ENCODE measurements at places on chromosomes 13 and 19.

DNA sequence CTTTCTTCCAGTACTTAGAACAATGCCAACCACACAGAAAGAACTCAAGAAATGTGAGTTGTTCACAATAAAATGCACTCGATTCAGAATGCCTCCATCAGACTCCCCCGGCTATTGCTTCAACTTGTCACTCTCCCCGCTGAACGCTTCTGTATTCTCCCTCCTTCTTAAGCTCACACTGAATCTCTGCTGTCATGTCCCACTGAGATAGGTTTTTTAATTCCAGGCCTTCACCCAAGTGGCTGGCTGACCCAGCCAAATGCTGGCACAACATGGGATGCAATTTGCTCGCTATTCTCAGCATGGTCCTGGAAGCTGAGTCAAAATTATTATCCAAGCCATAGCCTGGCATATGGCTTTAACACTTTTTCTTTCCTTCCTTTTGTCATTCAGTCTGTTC is 76.8 kb upstream of the SERP2 start:
- no peak for DNase-seq

GRCh38 chr13:32098272-32098671 is 66.7 kb downstream of the FRY start:
- DNase-seq: no peak

GRCh38 chr13:41954226-41954625 is 6.7 kb downstream of the VWA8 start:
- no peak for DNase-seq

DNA sequence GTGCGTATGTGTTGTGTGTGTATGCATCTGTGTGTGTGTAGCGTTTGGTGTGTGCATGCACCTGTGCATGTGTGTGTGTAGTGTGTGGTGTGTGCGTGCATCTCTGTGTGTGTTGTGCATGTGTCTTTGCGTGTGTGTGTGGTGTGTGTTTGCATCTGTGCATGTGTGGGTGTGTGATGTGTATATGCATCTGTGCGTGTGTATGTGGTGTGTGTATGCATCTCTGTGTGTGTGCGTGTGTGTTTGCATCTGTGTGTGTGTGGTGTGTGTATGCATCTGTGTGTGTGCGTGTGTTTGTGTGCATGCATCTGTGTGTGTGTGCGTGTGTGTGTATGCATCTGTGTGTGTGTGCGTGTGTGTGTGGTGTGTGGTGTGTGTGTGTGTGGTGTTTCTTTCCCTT is 20.6 kb downstream of the CELF5 start:
- no peak for DNase-seq

- no peak for DNase-seq
Measured at GRCh38 chr13:101709952-101710351, 257.5 kb downstream of the ITGBL1 start.

DNA sequence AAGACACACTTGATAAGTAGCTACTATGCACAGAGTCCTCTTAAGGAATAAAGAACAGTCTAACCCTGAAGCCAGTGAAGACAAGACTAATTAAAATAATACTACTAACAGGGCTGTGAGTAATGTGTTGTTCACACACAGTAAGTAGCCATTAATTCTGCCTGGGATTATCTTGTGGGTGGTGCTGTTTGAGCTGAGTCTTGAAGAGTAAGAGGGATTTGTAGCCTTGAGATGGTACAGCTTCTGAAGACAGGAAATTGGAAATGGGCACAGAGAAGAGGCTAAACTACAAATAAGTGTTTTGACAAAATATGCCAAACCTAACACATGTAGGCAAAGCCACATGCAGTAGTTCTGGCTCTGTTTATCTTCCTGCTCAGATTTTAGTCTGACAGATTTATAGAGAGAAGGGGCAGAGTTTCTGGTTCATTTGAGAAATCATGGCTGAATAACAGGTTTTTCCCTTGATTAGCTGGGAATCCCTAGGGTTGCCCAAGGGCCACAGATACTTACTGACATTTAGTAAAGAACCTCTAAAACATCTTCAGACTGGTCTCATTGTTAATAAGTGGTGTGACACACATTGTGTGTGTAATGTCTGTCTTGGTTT is 38.0 kb downstream of the ITGBL1 start:
- no peak for DNase-seq

DNA sequence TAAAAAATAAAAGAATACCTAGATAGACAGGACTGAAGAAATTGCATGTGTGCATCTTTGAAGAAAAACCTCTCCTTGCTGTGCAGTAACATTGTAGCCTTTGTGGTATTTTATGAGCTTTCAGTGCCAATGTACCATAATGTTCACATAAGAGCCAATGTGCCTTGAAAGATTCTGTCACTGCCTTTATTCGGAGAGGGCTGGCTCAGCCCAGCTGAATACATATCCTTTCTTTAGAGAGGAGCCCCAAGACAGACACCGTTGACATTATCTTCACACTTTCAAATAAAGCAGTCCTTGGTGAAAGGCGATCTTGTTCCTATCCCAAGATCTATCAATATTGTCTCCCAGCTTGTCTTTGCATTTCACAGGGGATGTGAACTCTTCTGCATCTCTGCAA is 18.5 kb upstream of the CNMD start:
- DNase-seq: no peak

DNA sequence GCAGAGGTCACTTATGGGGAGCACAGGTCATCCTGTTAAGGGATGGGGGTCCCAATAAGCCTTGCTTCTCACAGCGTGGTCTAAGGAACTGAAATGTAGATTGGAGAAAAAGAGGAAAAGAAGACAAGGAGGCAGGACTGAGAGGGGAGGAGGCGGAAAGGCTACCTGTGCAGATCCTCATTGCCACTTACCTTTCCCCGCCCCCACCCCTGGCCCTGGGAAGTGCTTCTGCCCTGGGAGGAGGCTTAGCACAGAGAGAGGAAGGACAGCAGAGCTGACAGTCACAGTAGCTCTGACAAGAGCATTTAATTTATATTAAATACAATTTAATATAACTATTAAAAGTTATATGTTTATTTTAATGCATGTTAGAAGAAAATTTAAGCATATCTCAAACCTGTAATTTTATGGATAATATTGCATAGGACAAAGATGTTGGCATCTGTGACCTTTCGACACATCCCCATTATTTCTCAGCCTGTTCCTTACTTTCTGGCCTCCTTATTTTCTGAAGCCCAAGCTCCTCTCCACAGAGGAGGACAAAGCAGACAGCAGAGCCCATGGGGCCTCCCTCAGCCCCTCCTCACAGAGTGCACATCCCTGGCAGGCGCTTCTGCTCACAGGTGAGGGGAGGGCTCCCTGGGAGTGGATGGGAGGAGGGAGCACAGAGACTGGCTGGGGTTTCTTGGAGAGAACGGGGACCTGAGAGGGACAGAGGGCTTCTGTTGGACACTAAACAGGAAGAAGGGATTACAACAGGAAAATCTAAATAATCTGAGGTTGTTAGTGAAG is 23.4 kb downstream of the CEACAM21 start:
- no peak for DNase-seq

GRCh38 chr13:80201694-80202468 is 139.0 kb downstream of the SPRY2 start:
- no peak for DNase-seq

DNA sequence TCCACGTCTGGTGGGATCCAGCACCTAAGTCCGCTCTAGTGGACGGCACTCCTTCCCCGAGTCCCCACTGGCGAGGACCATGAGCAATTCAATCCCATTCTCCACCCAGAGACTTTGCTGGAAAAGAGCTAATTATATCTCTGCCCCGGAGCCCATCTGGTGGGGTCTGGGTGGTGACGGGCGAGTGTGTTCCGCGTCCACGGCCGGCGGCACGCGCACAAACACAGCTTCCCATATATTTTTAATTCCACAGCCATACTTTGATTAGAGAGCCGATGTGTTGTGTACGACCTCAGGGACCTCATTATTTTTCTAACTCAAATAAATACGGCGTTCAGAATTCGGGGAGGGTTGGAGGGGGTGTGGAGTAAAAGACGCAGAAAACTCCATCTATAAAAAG is 64.1 kb upstream of the ADGRE5 start:
- no peak for DNase-seq

- no peak for DNase-seq
Measured at GRCh38 chr13:36453516-36453915, 21.2 kb downstream of the CCNA1 start.

- no peak for DNase-seq
Measured at GRCh38 chr19:57106722-57107235, 13.0 kb upstream of the USP29 start.

- DNase-seq: no peak
Measured at GRCh38 chr13:44842158-44842557, 147.1 kb downstream of the NUFIP1 start.

DNA sequence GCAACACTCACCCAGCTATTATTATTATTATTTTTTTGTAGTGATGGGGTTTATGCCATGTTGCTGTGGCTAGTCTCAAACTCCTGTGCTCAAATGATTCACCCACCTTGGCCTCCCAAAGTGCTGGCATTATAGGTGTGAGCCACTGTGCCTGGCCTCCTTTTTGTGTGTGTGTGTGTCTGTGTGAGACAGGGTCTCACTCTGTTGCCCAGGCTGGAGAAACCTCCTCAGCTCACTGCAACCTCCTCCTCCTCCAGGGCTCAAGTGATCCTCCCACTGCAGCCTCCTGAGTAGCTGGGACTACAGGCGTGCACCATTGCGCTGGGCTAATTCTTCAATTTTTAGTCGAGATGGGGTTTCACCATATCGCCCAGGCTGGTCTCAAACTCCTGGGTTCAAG is 3.6 kb upstream of the MYDGF start:
- DNase-seq: no peak

- DNase-seq: no peak
Measured at GRCh38 chr19:53813996-53814395, 10.1 kb downstream of the NLRP12 start.

DNA sequence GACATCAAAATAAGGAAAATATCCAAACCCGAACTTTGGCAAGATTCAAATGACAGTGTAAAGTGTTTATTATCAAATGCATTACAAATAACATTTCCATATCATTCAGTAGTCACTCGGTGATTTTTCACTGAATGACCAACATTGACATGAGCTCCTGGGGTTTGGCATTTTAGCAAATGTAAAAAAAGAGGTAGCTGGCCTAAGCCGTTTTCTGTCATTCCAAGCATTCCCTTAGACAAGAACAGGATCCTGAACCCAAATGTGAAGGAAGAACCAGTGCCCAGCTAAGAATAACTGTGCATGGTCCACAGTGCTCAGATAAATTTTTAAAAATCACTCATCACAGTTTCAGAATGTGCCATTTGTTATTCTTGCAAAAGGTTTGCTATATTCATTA is 327.9 kb downstream of the GPC6 start:
- no peak for DNase-seq

- no peak for DNase-seq
Measured at GRCh38 chr13:61258185-61258584, 157.5 kb downstream of the PCDH20 start.

DNA sequence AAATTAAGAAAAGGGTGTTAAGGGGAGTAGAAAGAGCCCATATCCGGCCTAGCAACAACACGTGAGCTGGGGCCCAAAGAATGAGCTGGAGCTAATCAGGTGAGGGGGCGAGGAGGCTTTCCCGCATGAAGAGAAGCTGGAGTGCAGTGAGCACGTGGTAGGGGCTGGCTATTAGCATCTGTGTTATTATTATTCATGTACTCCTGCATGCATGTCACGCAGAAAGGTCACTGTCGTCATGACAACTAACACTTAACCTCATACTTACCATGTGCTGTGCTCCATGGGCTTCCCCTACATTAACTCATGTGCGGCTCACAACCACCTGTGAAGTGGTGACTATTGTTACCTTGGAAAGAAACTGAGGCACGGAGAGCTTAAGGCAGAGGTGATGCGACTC is 227.6 kb upstream of the UBL3 start:
- DNase-seq: no peak

DNA sequence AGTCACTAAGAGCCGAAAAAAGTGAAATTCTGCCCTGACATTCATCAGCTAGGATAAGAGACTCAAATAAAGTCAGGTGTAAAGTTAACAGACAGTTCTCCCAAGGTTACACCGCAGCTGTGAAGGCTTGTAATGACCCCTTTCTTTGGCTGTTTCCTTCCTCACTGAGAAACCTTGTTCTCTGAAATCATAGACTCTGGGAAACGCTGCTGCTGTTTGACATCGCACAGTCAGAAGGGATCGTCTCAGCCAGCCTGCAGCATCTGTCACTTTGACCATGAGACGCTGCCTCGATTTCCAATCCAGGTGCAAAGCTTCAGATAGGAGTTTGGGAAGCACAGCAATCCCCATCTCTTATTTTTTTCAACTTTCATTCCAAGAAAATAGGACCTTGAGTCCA is 678 bp downstream of the BCAT2 start:
- no peak for DNase-seq

GRCh38 chr13:109565877-109566276 is 220.5 kb downstream of the IRS2 start:
- no peak for DNase-seq

DNA sequence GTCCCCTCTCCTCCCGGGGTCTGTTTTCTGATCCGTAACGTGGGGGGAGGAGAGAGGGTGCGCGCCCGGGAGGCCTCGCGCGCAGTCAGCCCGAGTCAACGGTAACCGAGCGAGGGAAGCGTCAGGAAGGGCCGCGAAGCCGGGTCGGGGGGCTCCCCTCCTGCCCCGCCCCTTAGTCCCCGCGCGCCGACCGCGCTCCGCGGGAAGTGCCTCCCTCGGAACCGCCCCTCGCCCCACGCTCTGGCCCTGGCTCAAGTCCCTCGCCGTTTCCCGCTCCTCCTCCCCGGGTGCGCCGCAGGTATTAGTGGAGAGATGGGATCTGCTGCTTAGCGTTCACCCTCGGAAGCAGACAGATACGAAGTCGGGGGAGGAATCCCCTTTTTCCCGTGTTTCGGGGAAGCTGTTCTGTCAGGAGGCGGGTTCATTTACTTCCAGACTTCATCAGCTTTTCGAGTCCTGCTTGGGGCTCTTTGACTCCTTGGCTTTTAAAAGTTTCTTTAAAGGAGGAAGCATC is 770 bp downstream of the HNRNPM start:
- DNase-seq: peak; percentile 84

- no peak for DNase-seq
Measured at GRCh38 chr13:53250272-53250875, 221.8 kb downstream of the OLFM4 start.

GRCh38 chr19:18506101-18506930 is 15.6 kb downstream of the ELL start:
- DNase-seq: no peak

DNA sequence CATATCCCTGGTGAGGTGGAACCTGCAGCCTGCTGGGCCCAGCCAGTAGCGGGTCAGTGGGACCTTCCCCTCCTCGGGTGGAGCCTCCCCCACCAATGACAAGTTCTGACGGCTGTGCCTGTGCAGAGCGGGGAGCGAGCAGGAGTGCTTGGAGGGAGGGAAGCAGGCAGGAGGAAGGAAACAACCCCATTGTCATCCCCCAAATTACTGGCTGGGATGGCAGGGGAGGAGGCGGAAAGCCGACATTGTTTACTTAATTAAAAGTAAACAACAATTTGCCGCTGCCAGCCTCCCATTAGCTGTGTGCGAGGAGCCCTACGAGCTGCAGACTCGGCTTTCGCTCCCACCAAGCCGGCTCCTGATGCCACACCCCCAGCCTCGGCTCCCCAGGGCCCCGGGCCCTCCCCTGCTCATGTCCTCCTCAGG is 45.5 kb downstream of the LYL1 start:
- no peak for DNase-seq

DNA sequence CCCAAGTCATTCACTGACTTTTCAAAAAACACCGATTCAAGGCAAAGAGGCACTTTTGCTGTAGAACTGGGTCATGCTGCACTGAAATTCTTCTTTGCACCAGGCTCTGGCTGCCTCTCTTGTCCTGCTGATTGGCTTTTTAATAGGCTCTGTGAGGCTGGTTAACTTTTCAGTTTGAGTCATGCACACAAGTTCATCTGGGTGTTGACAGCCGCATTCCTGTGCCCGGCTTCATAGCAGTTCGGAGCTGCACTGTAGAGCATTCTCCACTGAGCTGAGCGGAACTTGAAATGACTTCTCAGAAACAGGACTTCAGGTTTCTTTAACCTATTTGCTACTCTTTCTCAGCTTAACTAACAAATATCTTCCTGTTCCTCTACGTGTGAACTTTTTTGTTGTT is 978.3 kb downstream of the UQCRFS1 start:
- no peak for DNase-seq
